ENCODE measurements at places on chromosomes 13 and 19. TPM values are rescaled to one million over a fixed set of nuclear protein-coding genes. Genes with fewer than 3 reads are reported as not detected.
A peak's percentile ranks its signal among the peaks of the same experiment; 100 is the strongest.

Gene DPF1
- not detected for total RNA-seq

Gene C19orf67
- not detected for total RNA-seq

Gene DNAAF3
- 1.0 TPM for total RNA-seq

Gene CHST8
- not detected for total RNA-seq

DNA sequence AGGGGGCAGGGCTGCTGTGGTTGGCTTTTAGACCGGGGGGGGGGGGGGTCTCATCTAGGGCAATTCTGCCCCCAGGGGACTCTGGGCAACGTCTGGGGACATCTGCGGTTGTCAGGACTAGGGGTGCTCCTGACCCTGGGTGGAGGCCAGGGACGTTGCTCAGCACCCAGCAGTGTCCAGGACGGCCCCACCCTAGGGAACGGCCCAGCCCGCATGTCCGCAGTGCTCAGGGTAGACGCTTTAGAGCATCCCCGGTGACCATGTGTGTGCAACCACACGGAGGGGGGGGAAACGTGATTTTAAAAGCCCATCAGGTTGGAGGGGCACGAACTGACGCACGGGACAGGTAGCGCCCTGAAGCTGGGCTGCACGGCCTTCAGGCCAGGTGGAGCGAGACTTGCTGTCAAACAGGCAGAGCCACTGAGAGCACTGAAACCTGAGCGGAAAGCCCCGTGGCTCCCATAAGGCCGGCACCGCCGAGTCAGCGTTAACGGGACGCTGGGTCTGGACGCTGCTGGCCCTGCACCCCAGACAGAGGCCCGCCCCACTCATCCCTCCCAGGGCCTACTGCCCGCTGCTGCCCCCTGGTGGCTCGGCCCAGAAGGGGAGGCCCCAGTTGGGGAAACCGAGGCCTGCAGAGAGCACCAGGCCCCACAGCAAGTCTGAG lies 8.3 kb downstream of the CACTIN start:
- peak; percentile 70 for DNase-seq

GRCh38 chr19:49772850-49773432 lies 6.1 kb downstream of the AP2A1 start:
- no peak for DNase-seq

DNA sequence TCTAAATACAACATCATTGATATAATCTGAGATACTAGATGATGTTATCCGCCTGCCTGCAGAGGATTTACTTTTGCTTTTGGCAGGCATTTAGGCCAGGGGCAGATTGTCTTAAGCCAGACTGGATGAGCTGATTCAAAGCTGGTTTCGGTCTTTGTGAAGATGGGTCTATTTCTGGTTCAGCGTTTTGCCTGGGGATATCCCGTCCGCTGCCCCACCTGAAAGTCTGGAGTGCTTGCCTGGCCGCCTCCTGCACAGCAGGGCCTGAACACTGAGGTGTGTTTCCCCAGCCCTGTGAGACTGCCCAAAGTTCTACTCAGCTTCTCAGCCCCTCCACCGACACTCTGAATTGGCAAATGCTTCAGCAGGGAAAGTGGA lies 149.7 kb downstream of the KATNAL1 start:
- DNase-seq: no peak
